Endothelial cell (in vitro differentiated cells): ENCODE measurements at places on chromosomes 4 and X.

DNA sequence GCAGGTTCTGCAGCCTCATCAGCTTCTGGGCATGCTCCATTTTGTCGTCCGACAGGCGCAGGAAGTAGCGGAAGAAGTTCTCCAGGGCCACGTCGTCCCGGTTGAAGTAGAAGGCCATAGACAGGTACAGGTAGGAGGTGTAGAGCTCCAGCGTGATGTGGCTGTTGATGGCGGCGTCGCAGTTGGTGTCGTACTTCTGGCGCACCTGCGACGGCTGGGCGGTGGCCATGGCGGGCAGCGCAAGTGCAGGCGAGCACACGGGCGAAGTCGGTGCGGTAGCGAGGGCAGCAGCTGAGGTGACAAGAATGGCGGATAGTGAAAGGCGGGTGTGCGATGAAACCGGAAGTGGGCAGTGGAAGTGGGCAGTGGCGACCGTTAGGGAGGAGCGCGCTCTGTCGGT lies at the start of gene FTHL17:
FTHL17 (minus strand) TSS at position 317 of the 400 bp plus-strand sequence; CDS start at position 229, 88 bp downstream.
- no peak for DNase-seq

DNA sequence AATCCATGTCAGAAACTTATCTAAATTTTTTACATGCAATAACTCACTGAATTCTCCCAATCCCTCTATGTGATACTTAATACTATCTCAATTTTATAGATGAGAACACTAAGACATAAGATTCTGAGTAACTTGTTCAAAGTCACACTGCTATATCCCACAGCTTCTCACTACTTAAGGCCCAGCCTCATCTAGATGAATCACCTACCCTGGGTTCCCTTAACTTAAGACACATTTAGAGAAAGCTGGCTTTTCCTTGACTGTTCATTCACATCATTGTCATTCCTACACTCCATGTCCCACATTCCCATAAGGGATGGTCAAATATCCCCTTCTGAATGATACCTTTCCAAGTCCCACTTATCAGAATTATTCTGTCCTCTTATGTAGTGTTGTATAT lies 21.0 kb downstream of the TNIP3 start:
- no peak for DNase-seq

GRCh38 chr4:185771711-185772390 lies 40.1 kb downstream of the SORBS2 start:
- DNase-seq = no peak

DNA sequence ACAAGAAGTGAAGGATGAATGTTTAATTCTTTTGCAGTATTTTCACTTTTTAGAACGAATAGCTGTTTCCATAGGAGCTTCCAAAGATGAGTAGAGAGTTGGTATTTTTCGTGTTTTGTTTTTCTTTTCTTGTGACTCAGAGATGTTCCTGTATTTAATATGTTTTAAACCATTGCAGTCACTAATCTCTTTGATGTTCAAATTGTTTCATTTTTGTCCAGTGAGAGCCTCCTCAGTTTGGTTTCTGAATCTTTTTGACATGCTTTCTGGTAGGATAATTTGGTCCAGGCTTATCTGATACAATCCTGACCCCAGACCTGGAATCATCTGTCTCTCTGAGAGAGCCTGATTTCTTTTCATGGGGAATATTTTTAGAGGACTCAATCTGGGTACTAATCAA lies 41.6 kb downstream of the BEX3 start:
- no peak for DNase-seq

GRCh38 chr4:141306331-141306730 lies 85.6 kb downstream of the ZNF330 start:
- no peak for DNase-seq

GRCh38 chr4:61299316-61299715 lies 99.2 kb downstream of the ADGRL3 start:
- DNase-seq = no peak

DNA sequence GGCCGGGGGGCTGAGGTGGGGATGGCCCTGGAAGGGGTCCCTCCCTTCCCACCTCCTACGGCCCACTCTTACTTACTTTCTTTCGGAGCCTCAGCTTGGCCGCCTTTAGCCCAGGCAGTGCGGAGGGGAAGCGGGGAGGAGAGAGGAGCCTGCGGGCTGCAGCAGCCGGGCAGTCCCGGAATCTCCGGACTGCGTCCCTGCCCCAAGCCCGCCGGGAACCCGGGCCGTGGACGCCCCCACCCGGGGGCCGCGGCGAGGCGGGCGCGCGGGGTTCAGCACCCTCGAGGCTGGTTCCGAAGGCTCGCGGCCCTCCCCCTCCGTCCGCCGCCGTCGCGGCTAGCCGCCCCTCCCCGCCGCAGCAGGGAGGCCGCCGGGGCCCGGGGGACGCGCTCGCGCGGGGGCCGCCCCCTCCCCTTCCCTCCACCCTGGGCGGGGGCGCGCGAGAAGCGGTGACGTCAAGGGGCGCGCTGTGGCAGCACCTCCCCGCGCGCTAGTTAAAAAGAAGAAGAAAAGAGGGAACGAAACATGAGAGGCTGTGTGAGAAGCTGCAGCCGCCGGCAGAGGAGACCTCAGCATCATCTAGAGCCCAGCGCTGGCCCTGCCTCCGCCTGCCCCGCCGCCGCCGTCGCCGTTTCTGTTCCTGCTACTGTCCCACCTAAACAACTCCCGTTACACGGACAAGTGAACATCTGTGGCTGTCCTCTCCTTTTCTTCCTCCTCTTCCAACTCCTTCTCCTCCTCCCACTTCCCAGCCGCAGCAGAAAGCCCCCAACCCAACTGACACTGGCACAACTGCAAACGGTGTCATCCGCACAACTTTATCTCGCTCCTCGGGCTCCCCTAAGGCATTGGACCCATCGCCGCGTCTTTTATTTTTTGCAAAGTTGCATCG lies at the start of gene HHIP:
HHIP (plus strand) TSS at position 526 of the 892 bp plus-strand sequence. CDS start 520 bp downstream, outside the sequence.
- peak; percentile 42 for DNase-seq

GRCh38 chr4:153151535-153152455 lies 52.4 kb upstream of the TRIM2 start:
- peak; percentile 41 for DNase-seq

- no peak for DNase-seq
Measured at GRCh38 chr4:113987382-113987941, 8.0 kb upstream of the ARSJ start.

DNA sequence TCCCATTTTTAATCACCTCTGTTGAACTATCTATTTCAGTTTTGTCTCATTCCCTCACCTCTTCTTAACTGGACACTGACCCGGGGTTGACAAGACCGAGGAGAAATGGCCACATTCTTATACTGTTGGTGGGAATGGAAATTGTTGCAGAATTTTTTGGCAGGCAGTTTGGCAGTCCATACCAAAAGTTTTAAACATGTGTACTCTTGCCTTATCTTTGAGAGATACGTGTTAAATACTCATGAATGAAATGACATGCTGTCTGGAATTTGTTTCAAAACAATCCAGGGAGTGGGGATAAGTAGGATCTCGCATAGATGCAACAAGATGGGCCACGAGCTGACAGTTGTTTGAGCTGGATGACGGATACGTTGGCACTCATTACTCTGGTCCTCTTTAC lies 12.1 kb downstream of the FGFBP1 start:
- no peak for DNase-seq
